ENCODE measurements at places on chromosomes 1 and 21.

- no peak for DNase-seq
Observed at GRCh38 chr1:90957497-90957896, 64.3 kb downstream of the ZNF644 start.

DNA sequence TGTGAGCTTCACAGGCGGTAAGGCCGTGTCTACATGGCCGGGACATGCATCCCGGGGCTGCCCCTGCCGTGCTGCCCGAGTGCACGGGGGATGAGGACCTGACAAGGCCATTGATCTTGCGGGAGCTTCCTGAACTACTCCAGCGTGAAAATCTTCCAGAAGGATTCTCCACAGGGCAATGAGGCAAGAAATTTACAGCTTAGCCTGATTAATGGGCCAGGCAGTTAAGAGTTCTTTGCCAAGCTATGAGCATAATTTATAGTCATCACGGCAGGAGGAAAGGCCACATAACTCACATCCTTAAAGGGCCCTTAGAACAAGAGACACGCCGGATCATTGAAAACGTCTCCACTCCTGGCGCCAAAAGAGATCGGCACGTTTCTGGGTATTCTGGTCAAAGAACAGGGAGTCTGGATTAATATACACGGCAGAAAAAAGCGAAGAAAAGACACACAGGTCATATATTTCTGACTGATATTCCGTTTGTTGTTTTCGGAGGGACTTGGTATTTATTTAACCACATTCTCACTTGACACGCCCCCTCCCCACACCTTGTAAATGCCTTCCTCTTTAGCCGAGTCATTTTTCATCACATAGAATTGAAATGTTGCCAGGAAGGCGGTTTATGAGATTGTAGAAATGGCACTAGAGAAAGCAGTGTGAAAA is 180.5 kb downstream of the DYRK1A start:
- DNase-seq = peak; percentile 90

DNA sequence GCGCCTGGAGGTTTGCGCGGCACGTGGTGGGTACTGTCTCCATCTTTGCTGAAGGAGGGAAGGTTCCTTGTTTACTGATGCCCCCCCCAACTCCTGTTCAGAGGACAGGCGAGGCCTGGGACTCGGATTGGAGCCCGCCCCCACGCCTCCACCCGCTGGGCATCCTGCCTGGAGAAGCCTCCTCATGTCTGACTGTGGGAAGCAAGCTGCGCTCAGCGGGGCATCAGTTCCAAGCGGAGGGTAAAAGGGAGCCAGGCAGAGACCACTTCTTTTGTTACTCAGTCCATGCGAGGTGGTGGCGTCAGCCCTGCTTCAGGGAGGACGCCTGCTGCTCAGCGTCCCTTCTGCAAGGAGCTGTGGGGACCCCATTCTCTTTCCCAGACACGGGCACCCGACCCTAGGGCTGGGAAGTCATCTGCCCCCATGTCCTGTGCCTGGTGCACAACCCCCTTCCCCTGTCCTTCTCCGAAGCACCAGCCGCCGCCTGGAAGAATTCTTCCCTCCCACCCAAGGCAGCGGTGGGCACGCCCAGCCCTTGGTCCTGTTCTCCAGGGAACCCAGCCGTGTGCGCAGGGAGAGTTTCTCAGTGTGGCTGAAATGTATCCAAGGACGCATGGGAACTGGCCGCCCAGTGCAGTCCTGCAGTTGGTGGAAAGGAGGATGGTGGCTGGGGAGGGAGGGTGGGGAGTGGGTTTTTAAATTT is 414.0 kb downstream of the CAMTA1 start:
- no peak for DNase-seq

DNA sequence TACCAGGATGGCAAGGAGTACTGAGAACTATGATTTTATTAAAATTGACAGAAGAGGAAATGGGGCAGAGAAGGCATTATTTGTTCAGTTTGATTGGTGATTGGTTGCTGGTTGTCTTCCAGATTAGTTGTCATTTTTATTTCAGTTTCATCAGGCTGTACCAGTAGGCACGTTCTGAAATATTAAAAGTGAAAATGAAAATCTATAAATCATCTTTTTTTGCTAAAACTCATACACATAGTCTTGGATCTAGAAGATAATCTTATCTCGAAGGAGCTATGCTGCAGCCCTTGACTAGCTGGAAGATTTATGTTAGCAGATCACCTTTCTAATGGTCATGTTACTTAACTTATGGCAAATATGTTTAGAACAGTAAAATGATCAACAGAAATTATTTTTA is 29.0 kb downstream of the NEK7 start:
- no peak for DNase-seq

DNA sequence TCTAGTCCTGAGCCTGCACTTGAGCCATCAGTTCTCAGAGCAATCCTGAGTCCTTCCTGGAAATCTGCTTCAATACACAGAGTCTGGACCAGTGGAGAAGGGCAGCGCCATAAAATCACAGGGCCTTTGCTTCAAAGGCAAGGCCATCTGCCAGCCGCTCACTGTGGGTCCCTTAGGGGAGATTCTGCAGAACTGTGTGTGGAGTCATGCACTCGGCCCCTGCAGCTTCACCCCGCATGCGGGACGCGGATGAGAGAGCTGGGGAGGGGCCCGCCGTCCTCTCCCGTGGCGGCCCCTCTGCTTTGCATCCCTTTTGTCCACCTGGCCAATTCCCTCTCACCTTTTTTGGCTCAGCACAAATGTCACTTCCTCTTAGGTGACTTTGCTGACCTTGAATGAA is 311.2 kb upstream of the VAMP3 start:
- DNase-seq = no peak
